GM19239 (cell line): ENCODE measurements at places on chromosomes 12 and 14.

DNA sequence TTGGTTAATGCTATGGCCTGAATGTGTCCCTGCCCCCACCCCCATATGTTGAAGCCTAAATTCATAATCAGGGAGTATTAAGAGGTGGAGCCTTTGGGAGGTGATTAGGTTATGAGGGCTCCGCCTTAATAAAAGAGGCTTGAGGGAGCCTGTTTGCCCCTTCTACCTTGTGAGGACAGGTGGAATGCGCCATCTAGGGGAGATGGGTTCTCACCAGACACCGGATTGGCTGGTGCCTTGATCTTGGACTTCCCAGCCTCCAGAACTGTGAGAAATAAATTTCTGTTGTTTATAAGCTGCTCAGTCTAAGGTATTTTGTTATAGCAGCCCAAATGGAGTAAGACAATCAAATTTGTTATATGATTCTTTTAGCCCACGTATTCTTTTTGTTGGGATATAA is 148.3 kb downstream of the PTCSC3 start:
- DNase-seq, result no peak

GRCh38 chr14:92441751-92442504 is 71.7 kb upstream of the RIN3 start:
- DNase-seq, result no peak

GRCh38 chr14:32083789-32084188 is 6.7 kb downstream of the ARHGAP5 start:
- no peak for DNase-seq

DNA sequence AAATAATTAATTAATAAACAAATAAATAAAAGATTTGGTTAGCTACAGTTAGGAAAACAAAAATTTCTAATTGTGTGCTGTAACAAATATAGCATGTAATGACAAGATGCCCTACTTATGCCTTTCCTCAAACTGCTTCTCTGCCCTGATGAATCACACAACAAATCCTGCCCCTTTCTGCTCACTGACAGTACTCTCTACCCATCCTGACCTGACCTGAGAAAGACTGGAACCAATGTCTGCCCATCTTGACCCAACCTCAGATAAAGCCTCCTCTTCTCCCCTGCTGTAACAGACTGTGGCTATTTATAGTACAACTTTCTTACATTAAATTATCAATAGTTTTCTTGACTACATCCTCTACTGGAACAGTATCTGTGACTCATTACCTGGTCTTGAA is 43.7 kb downstream of the PPP1R13B start:
- no peak for DNase-seq

- no peak for DNase-seq
Observed at GRCh38 chr14:22252686-22253085, 336.3 kb downstream of the DAD1 start.

GRCh38 chr12:19440916-19441315 is 1.6 kb downstream of the AEBP2 start:
- no peak for DNase-seq

DNA sequence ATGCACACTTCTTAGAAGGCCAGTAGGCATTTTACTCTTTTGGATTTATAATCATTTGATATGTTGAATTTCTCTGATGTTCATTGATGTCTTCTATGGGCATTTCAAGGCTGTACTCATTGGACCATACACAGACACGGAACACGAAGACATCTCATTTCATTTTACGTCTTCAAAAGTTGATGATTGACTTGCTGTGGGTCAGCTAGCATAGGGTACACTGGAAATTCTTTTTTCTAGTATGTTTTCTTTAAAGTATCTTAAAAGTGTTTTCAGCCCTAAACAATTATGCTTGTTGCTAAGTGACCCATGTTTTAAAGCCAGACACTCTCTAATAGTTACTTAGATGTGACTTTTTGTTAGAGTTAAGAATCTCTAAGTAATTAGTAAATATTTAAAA is 16.3 kb downstream of the TRHDE start:
- DNase-seq, result no peak

GRCh38 chr12:93577222-93577621 is 4.7 kb downstream of the SOCS2 start:
- DNase-seq, result no peak

DNA sequence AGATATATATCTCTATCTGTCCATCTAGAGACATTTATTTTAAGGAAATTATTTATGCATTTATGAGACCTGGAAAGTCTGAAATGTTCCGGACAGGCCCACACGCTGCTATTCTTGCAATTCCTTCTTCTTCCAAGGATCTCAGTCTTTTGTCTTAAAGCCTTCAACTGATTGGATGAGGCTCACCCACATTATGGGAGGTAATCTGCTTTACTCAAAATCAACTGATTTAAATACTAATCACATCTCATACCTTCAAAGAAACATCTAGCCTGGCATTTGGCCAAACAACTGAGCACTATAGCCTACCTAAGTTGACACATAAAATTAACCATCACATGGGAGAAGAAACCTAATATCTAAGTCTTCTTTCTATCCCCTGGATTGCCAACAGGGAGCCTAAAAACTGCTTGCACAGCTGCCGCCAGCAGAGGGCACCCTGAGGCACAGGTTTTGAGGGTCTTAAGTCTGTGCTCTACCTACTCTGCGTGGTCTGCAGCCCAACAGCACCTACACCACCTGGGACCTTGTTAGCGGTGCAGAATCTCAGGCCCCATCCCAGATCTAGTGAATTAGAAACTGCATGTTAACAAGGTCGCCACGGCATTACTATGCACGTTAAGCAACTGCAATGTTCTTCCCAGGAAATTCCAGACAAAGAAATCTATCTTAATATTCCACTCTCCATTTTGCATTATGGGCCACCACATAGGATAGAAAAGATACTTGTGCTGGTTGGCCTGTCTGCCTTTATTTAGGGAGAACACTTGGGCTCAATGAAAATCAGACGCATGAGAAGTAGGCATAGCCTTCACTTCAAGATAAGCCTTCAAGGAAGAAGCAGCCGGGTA is 249.7 kb downstream of the FOXG1 start:
- peak; percentile 1 for DNase-seq

DNA sequence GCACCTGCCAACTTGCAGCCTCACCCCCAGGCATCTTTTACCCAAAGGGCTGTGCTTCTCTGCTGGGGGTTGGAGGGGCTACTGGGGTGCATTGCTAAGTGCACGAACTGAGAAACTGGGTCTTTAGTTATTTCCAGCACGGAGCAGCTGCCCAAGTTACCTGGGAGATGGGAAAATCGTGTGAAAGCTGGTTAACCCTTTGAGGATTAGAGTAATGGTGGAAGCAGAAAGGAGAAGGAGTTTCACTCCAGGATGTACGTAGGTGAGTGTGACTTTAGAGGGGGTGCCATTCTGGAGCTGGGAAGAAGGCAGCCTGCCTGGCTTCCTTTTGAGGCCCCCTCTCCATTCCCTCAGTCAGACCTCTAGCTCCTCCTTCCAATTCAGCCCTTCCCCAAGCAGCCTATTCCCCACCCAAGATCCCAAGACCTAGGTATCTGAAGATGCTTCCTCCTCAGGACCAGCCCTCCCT is 1.0 kb upstream of the ADCY6 start:
- DNase-seq, result no peak

GRCh38 chr12:132178801-132179401 is 34.6 kb downstream of the NOC4L start:
- DNase-seq, result no peak

DNA sequence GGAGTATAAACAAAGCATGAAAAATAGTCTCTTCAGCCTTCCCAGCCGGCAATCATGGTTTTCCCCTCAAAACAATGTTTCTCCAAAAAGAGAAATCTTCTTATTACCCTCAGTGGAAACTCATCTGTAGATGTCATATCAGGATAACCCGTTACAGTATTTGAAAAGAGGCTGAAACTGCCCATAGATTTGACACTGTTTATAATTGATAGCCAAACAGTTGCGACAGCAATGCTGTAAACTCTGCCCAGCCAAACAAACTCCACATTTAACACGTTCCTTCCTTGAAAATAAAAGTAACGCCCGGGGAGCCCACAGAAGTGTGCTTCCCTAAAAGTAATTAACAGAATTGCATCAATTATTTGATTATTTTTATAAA is 201.3 kb upstream of the FOXN3 start:
- DNase-seq, result no peak

DNA sequence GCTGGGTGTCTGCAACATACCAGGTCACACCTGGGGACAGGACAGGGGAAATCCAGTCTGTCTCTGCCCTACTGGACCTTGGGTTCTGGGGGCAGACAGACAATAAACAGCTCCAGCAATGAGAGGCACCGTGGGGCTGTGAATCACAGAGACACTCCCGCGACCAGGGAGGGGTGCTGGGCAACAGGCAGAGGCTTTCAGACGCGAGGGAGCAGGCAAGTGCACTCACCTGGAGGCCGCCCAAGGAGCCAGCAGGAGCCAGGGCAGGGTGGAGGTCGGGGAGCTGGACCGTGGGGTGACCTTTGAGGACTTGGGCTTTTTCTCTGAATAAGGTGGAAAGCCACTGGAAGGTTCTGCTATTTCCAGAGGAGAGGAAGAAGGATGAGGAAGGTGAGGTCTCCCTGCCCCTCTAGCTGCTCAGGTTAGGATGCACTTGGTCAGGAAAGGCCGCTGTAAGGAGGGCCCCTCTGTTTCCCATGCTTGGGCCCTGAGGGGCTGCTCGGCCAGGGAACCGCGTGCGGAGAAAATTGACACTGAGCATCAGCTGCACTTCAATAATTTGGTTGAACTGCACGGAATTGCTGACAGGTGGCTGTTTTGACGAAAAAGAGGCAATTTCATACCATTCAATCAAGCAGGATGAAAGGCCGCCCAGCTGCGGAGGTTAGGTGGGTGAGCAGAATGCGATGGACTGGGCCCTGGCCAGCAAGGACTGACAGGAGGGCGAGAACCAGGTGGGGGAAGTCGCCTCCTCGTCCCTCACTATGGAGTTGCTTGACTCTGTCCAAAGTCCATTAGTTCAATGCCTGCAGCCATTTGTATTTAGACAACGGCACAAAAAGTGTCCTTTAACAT is 42.2 kb downstream of the JAG2 start:
- no peak for DNase-seq

DNA sequence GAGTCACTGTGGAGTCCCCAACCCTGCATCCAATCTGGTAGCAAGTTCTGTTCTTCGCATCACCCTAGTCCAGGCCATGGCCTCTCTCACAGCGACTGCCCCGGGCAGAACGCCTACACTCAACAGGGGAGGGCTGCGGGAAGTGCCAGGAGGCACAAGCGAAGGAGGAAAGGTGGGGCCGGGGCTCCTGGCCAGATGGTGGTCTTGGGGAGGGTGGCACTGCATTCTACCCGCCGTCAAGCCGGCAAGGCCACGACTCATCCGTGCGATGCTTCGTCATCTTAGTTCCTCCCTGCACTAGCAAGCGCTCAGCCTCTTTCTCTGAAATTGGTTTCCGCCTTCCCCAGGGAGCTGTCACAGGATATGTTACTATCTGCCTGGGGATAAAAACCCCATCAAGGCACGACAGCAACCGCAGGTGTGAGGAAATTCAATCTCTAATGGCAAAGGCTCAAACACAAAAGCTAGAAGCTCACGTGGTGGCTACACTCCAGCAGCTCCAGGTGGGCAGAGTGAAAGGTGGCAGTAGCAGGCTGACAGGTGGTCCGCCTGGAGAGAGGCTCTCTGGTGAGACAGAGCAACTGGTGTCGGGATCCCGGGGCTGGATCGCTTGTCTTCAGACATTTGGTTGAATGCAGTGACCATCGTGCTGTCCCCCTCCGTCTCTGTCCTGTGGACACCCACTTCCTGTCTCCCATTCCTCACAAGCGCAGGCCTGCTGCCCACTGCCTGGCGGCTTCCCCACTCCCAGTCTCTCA is 34.1 kb downstream of the ACADS start:
- DNase-seq, result no peak

- no peak for DNase-seq
Observed at GRCh38 chr12:48993787-48994186, 5.4 kb downstream of the DDN start.

GRCh38 chr12:19369691-19370148 is 69.6 kb upstream of the AEBP2 start:
- no peak for DNase-seq

DNA sequence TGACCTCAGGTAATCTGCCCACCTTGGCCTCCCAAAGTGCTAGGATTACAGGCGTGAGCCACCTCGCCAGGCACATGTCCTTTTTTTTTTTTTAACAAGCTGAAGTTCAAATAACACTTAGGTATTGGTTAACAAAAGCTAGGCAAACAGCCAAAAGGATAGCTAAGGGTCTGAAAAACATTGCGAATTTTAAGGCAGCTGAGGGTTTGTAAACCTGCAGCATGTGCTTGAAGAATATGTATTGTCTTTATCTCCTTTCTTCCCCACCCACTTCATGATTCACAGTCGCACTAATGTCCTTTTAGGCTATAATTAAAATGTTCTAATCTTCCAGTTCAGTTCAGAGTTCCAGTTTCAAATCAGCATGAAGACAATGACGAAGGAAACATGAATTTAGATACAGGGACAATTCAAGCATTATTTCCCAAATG is 30.1 kb upstream of the CERS5 start:
- no peak for DNase-seq

DNA sequence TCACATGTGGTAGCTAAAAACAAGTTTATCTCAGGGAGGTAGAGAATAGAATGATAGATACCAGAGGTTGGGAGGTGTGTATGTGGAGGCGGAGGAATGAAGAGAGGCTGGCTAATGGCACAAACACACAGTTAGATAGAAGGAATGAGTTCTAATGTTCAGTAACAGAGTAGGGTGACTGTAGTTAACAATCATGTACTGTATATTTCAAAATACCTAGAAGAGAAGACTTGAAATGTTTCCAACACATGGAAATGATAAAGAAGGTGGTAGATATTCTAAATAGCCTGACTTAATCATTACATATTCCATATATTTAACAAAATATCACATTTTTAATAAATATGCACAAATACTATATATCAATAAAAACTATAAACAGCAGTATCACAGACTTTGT is 8.9 kb upstream of the IFNG-AS1 start:
- DNase-seq, result no peak

GRCh38 chr12:9134981-9135628 is 19.4 kb upstream of the A2M start:
- peak; percentile 7 for DNase-seq

GRCh38 chr12:82329508-82329907 is 28.7 kb downstream of the CCDC59 start:
- no peak for DNase-seq

GRCh38 chr12:19131025-19131444 is 1.5 kb downstream of the PLEKHA5 start:
- DNase-seq, result no peak

DNA sequence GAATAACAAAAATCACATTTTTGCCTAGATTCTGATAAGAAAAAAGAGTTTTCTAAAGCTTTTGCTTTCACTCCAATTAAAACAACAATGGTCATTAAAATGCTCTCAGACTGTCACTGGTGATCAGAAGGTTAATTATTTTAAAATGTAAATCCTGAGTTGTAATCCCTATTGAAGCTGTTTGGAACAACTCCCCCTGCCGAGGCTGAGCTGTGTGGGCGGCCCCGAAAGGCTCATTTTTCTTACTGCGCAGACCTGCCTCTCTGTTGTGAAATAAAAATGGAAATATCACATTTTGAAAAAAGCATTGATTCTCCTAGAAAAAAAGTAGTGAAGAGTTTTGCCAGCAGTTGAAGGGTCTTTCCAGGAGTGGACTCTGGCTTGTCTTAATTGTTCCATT is 174.8 kb upstream of the CDKN3 start:
- no peak for DNase-seq

GRCh38 chr12:117538926-117539325 is 177.5 kb upstream of the NOS1 start:
- DNase-seq, result no peak

GRCh38 chr12:132288516-132289215 is 40.7 kb downstream of the GALNT9 start:
- no peak for DNase-seq

GRCh38 chr14:23047034-23047634 is 5.1 kb downstream of the PSMB11 start:
- no peak for DNase-seq
